ENCODE measurements at places on chromosomes 2 and 18.

- no peak for DNase-seq
Observed at GRCh38 chr2:108968619-108969018, 20.4 kb downstream of the EDAR start.

DNA sequence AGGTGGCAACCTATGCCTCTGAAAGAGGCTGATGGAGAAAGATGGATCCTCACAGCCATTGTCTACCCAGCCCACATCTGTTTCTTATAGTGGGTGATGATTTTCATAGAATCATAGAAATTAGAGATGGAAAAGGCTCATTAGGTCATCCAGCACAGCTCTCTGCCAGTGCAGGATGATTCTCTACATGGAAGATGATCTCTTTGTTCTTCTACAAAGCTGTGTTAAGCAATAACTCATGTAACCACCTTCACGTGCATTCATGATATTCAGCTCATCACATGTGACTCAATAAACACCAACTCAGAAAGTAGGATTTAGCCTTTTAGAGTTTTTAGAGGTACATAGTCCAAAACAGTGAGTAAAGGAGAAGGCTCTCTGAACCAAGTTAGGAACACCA, 539.4 kb upstream of the ID2 start:
- DNase-seq = no peak

DNA sequence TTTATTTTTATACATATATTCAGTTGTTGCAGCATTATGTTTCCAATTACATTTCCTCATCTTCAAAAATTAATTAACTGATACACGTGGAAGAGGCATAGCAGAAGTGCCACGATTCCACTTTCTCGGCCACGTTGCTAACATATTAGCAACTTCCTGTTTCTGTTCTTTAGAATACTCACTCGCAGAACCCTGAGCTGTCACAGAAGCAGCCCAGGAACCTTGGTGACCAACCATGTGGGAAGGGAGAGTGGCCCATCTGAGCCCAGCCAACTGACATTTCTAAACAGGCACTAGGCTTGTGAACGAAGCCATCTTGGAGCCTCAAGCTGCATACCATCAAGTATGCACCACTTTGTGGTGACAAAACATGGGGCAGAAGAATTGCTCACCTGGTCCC, 350.1 kb downstream of the CBLN2 start:
- no peak for DNase-seq

GRCh38 chr2:27242614-27242951, 20.3 kb downstream of the SLC30A3 start:
- no peak for DNase-seq

DNA sequence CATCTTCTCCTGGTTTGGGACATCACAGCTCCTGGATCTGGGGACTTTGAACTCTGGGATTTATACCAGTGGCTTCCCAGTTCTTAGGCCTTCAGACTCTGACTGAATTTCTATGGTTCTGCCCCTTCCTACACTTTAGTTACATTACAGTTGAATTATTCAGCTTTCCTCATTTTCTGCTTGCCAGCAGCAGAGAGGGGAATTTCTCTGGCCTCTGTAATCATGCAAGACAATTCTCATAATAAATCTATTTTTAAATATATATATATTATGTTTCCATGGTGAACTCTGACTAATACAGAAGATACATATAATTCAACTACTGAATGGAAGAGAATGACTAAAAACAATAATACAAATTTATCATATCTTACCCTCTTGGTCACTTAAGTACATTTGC, 1478.6 kb upstream of the ACVR2A start:
- DNase-seq = no peak

DNA sequence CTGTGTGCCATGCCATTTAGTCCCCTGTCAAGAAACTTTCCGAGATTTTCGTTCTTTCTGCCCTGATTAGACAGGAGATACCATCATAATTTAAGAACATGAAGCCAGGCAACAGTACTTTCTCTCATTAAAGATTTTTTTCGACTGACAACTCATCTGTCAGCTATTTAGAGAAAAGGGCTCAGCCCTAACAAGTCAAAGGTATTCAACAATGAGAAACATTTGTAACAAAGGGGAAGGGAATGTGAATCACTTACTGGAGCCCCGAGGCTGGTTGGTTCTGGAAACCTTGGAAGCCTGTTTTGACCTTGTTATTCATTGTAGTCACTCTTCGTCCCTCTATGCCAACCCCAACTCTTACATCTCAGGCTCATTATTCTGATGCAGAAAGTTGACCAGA, 199.4 kb downstream of the SPP2 start:
- no peak for DNase-seq

DNA sequence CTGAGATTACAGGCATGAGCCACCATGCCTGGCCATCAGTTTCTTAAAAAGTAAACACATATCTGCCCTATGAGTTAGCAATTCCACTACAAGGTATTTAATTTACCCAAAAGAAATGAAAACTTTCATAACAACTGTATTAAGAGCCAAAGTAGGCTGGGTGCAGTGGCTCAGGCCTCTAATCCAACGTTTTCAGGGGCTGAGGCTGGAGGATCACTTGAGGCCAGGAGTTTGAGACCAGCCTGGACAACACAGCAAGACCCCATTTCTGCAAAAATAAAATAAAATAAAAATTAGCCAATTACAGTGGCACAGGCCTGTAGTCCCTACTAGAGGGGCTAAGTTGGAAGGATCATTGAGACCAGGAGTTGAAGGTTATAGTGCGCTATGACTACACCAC, 6.5 kb downstream of the ROCK2 start:
- DNase-seq = no peak

- peak; percentile 63 for DNase-seq
Observed at GRCh38 chr2:189300916-189301315, 121.4 kb upstream of the COL5A2 start.

DNA sequence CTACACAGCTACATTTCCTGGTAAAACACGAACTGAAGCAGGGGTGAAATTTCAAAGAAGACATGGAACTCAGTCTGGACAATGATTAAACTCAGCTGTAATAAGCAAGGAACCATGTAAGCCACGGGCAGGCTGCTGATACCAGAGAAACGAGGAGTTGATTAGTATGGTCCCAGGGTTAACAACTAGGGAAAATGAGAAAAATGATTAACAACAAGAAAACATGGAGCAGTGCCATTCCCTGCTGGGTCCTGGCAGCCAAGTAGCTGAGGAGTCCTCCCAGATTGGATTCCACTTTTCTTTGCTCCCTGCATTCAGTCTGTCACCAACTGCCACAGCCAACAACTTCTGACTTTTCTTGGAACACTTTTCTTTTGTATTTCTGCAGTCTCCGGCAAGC, 517.0 kb upstream of the KLHL29 start:
- no peak for DNase-seq

GRCh38 chr18:39348757-39349156, 1783.2 kb upstream of the CELF4 start:
- DNase-seq = no peak

- DNase-seq = no peak
Observed at GRCh38 chr2:119232666-119232993, 9.0 kb downstream of the STEAP3 start.

DNA sequence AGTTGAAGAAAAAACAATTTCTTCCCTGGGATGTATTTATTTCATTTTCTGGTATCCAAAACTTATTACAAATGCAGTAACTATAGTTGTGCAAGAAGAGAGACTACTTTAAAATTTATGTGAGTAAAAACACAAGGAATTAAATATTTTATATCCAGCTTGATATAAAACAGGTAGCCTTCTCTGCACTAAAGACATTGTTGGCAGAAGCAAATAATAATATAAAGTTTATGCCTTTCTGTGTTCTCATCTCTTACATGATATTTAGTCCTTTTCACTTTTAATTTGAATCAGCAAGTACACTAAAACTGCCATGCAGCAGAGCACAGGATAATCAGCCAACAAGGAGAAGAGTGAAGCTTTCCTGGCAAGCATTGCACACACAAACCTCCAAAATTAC, 352.7 kb downstream of the ARL6IP6 start:
- DNase-seq = no peak

- no peak for DNase-seq
Observed at GRCh38 chr2:47069628-47070154, 85.4 kb downstream of the STPG4 start.

DNA sequence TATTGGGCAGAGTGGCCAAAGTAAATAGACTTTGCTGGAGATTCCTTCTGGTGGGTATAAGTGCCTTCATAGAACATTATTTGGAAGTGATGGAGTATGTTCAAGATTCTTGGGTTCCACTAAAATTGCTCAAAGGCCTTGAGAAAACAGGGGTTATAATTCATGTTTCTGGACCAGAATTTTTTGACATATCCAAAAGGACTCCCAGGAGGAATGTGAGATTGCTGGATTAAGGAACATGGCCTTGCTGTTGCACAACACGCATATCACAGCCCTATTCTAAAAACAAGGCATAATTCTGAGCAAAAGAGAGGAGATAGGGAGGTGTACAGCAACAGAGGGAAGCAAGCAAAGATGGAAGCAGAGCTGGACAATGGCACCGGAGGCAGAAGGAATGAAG, 111.7 kb upstream of the TNP1 start:
- no peak for DNase-seq

GRCh38 chr2:181485638-181485946, 28.4 kb downstream of the ITGA4 start:
- no peak for DNase-seq

- DNase-seq = no peak
Observed at GRCh38 chr2:225104321-225104720, 62.1 kb upstream of the DOCK10 start.

GRCh38 chr2:80700961-80701360, 396.4 kb upstream of the LRRTM1 start:
- no peak for DNase-seq

- DNase-seq = no peak
Observed at GRCh38 chr2:204328373-204328772, 216.9 kb upstream of the PARD3B start.

DNA sequence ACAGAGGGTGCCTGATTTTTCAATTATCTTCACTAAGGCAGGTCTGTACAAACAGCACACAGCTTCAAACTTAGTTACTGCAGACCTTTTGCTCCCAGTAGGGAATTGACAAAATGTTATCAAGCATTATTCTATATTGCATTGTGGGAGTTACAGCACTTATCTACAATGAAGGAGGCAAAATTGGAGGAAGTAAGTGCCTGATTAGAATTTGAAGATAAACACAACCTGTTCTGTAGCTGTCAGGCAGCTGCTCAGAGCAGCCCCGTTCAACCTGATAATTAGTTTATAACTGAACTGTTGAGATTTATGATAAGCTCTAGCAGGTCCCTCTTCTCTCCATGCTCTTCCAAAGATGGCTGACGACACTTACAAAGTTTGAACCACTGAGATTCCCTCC, 364.4 kb upstream of the CYRIA start:
- no peak for DNase-seq

DNA sequence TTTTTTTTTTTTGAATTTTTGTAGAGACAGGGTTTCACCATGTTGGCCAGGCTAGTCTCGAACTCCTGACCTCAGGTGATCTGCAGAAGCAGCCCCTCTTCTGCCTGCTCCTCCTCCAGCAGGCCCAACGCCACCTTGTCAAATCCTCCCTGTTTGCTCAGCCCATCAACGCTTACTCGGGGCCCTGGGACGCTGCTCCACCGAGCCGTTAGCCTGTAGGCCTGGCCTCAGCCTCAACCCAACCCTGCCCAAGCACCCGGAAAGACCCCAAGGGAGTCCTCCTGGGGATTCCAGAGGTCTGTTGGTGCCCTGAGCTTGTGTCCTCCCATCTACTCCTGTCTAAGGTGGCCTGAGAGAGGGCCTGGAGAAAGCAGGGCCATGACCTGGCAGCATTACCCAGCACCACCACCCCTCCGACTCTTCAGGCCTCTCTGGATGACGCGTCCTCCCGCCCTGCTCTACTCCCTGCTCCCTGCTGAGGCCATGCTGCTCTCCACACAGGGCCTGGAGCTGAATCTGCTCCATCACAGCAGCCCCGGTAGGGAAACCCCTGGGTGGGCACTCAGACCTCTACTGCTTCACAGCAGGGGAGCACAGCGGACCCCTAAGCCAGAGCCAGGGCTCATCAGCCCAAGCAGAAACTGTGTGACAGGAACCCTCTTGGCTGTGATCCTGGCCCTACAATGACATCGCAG, 3.2 kb downstream of the STK25 start:
- no peak for DNase-seq

DNA sequence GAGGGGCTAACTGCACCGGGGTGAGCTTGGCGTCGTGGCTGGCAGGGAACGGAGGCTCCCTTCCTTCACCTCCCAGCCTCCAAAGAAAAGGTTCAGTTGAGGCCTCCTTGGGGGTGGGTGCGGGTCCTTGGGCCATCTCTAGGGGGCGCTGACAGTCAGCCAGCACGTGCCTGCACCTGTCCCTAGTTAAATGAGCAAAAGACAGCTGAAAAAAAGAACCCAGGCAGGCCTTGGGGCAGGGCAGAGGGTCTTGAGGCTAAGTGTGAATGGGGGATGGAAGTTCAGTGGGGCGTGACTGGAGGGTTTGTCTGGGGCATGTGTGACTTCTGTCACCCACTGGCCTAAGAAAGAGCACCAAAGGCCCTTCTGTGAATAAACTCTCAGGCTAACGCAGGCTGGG, 56.4 kb downstream of the ZFP36L2 start:
- peak; percentile 75 for DNase-seq

- DNase-seq = no peak
Observed at GRCh38 chr2:144117086-144117485, 402.8 kb downstream of the ZEB2 start.

DNA sequence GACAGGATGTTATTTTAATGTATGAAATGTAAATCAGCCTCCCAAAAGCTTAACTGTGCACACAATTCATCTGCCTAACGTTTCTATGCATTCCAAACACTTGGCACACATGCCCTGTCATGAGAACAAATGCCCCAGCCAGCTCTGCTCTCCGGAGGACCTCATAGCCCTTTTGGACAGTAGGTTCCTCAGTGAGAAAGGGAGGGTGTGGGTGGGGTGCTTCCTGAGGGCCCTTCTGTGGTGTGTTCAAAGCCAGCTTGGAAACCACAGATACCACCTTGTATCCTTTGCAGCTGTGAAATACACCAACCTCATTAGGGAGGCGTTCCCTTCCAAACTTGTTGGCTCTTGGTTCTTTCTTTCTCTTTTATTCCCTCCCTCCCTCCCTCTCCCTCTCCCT, 102.2 kb upstream of the ASB18 start:
- peak; percentile 60 for DNase-seq

- no peak for DNase-seq
Observed at GRCh38 chr2:128726236-128726635, 407.6 kb upstream of the HS6ST1 start.

DNA sequence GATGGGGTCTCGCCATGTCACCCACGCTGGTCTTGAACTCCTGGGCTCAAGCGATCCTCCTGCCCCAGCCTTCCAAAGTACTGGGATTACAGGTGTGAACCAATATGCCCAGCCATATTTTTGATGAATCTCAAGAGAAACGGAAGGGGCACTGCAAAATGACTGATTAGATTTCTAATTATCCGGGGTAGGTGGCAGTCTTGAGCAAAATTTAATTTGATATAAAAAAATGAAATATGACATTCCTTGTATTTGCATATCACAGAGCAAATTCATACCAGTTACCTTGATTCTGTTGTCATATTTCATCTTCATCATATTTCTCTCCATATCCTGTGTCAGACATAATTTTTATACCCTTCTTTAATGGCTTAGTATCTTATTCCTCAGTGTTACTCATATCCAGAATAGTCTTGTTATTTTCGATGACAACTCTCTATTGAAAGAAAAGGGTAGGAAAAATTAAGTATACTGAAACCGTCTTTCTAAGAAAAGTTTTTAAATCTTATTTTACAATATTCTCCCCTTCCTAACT, 30.0 kb upstream of the RTN4 start:
- DNase-seq = no peak

- DNase-seq = no peak
Observed at GRCh38 chr18:21344860-21345259, 102.8 kb downstream of the GREB1L start.

All from CD4-positive, alpha-beta T cell treated with Interleukin-17A for 1 hour (primary cell).